ENCODE measurements at places on chromosomes 6 and 20. TPM values are rescaled to one million over a fixed set of nuclear protein-coding genes. Genes with fewer than 3 reads are reported as not detected.

MAFB gene
- 6.1 TPM for total RNA-seq

ALDH8A1 gene
- 0.36 TPM for total RNA-seq

SLC22A2 gene
- not detected for total RNA-seq

EGFL8 gene
- total RNA-seq, result 1.3 TPM

NKX2-2 gene
- total RNA-seq, result not detected

TMEM200A gene
- total RNA-seq, result under 0.01 TPM

CTSZ gene
- total RNA-seq, result 119 TPM

ULBP3 gene
- total RNA-seq, result 9.8 TPM

RIPOR2 gene
- total RNA-seq, result 0.07 TPM

PLEKHG1 gene
- 9.6 TPM for total RNA-seq

CNKSR3 gene
- 6.5 TPM for total RNA-seq

LINC00237 gene
- not detected for total RNA-seq

SLA2 gene
- not detected for total RNA-seq

DNMT3B gene
- 1.5 TPM for total RNA-seq

FKBP1C gene
- total RNA-seq, result 0.34 TPM

HBS1L gene
- total RNA-seq, result 128 TPM

C20orf141 gene
- not detected for total RNA-seq

HSPA1L gene
- total RNA-seq, result 1.1 TPM

LIN28B gene
- not detected for total RNA-seq

ZFP57 gene
- under 0.01 TPM for total RNA-seq

SNRPB2 gene
- total RNA-seq, result 46.8 TPM

MMP24OS gene
- total RNA-seq, result 8.7 TPM

E2F1 gene
- total RNA-seq, result 0.36 TPM

SNPH gene
- total RNA-seq, result 9.9 TPM

APCDD1L gene
- total RNA-seq, result under 0.01 TPM

MEI4 gene
- total RNA-seq, result under 0.01 TPM

SYCP2 gene
- under 0.01 TPM for total RNA-seq

MAN1A1 gene
- total RNA-seq, result 5.5 TPM

PARD6B gene
- total RNA-seq, result 14.8 TPM

RNF182 gene
- total RNA-seq, result 0.07 TPM
